GM12892 (cell line): ENCODE measurements at places on chromosomes 7 and 10.

DNA sequence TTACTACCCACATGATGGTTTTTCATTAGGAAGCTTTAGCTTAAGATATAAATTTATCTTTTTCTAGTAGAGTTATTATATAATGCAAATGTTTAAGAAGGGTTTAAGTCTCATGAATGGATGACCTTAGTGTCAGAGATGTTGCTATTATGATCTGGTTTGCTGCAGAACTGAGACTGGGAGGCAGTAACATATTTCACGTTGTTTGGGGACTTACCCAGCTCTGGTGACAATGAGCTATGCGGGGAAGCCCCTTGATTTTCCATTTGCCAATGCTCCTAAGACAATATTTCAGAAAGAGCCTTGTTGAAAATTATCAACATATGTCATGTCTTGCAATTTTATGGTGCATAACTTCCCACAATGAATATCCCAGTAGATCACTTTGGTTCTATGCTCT lies 754.6 kb downstream of the REEP3 start:
- DNase-seq, result no peak

- no peak for DNase-seq
Observed at GRCh38 chr7:8161364-8161828, 100.6 kb downstream of the ICA1 start.

- DNase-seq, result no peak
Observed at GRCh38 chr7:38461887-38462286, 169.3 kb downstream of the AMPH start.

- DNase-seq, result no peak
Observed at GRCh38 chr10:23399701-23400144, 39.2 kb upstream of the OTUD1 start.

- DNase-seq, result no peak
Observed at GRCh38 chr10:93678386-93678785, 24.0 kb downstream of the FRA10AC1 start.

GRCh38 chr10:91616137-91616536 lies 16.7 kb downstream of the PPP1R3C start:
- DNase-seq, result no peak

DNA sequence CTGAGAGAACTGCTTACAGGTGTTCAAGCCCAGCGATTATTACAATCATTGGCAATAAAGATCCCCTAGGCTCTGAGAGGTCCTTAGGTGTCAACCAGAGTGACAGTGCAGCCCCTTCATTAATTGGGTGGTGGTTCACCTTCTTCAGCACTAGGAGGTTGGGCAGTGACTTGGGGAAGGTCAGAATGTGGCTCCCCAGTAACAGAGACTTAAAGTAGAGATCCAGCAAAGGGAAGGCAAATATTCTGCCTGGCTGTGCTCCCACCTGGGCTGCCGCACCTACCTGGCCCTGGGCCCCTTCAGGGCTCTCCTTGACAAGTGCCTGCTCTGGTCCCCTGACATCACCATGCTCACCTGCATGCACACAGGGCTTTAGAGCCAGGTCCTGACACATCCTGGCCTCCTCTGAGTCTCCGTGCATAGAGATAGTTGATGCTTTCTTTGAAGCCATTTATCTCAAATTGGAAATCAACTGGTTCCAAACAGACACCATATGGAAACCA lies 1.9 kb downstream of the CLRN3 start:
- DNase-seq, result no peak

DNA sequence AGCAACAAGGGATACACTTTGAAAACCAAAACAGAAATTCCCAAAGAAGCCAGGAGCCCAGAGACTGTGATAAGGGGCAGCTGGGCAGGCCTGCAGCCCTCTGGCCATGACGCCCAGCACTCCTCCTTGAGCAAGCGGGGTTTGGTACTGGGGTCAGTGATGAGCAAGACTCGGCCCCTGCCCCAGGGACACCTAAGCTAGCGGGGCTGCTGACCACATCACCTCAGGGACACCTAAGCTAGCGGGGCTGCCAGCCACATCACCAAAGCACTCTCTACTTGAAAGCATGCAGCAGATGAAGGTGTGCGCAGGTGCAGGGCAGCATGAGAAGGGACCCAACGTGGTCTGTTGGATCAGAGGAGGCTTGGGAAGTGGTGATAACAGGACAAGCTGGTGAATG lies 108.0 kb upstream of the PPP2R2D start:
- no peak for DNase-seq

DNA sequence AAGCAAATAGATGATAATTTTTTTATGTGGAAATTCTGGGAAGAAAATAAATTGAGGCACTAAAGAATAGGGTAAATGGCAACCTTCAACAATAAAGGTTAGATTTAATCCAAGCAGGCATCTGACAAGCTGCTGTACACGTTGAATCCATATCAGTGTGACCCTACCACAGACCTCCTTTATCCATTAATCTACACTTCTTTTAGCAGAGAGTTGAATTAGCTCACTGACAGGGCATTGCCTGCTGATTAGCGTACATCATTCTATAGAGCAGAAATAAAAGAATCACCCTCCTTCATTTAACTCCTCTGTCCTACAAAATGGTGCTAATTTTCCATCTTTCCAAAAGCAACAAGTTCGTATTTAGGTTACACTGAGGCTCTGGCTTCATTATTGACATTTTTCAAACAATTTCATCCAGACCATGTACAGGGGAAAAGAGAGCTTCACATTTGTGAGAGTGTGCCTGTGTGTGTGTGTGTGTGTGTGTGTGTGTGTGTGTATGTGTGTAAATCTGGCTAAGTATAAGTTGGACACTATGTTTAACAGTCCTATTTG lies 356.0 kb downstream of the TFEC start:
- DNase-seq, result no peak

DNA sequence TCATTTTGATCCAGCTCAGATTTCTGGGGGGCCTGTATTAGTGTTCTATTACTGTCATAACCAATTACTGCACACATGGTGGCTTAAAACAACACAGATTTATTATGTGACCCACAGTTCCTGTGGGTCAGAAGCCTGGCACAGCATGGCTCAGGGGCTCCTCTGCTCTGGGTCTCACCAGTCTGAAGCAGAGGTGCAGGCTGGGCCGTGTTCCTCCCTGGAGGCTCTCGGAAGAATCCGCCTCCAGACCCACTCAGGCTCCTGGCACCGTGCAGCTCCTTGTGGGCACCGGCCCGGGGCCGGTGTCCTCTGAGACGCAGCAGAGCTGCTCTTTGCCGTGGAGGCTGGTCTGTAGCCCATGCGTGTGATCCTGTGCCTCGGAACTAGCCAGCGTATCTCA lies 61.5 kb downstream of the RAMP3 start:
- DNase-seq, result no peak

- DNase-seq, result no peak
Observed at GRCh38 chr7:91357379-91357778, 93.1 kb downstream of the FZD1 start.

DNA sequence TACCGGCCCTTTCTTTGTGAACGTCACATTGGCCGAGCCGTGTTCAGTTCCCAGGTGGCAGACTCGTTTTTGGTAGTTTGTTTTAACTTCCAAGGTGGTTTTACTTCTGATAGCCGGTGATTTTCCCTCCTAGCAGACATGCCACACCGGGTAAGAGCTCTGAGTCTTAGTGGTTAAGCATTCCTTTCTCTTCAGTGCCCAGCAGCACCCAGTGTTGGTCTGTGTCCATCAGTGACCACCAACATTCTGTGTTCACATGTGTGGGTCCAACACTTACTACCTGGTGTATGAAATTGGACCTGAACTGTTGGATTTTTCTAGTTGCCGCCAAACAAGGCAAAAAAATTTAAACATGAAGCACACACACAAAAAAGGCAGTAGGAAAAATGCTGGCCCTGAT lies 9.9 kb upstream of the CSGALNACT2 start:
- no peak for DNase-seq

DNA sequence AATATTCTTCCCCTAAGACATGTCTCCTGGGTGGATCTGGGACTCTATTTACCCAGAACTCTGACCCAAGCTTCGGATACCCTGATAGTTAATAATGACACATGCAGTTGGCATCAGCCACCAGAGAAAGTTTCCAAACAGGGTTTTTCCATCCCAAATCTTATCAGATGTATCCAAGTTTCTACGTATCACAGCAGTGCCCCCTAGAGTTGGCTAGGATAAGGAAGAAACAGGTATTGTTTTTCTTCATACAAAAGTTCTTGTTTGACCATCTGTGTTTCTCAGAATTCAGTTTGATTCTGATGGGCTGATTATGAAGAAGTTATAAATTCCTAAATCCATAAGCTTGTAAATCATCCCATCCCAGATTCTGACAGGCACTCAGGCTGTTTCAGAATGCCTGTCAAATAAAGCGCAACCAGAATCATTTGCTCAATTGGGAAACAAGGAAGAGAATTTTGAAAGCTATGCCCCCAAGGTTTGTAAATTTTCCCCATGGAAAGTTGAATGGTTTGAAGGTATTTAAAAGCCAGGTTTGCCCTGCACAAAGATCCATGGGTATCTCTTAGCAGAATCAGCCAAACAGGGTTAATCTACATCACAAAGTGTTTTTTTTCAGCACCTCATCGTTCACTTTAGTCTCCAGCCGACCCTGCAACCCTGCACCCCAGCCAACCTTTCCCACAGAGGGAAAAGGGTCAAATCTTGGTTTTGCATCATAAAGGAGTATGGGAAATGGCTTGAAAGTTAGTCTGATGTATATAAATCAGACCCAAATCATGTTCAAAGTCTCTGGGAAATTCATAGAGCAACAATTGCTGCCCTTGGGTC lies 47.4 kb downstream of the NRAP start:
- DNase-seq, result no peak

GRCh38 chr10:86644152-86644793 lies 10.1 kb upstream of the OPN4 start:
- no peak for DNase-seq

DNA sequence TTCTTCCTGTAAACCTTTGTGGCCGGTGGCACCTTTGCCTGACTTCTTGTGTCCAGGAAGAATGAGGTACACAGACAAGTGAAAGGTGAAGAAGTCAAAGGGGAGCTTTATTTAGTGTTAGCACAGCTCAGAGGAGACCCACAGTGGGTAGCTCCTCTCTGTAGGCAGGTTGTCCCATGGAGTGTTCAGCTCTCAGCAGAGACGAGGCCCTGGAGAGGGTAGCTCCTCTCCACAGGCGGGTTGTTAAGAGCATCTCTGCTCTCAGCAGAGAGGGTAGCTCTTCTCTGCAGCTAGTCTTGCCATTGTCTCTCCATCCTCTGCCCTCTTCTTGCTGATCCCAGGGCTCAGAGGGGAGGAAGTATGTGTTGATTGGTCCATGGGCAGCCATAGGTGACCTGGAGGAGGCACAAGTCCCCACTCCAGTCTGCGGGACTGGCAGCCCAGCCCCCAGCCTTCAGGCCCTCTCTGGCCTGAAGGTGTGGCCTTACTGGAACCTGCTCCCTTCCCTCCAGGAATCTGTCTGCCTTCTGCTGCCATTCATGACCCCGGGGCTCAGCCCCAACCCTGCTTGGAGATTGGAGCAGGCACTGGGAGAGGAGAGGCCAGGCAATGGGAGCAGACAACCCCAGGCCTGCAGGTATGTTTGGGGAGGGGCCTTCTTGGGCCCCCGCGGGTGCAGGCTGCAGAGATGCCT lies 24.5 kb downstream of the HHEX start:
- no peak for DNase-seq

- DNase-seq, result no peak
Observed at GRCh38 chr7:17038160-17038782, 156.5 kb upstream of the AGR3 start.
